ENCODE measurements at places on chromosomes 2 and 18.

DNA sequence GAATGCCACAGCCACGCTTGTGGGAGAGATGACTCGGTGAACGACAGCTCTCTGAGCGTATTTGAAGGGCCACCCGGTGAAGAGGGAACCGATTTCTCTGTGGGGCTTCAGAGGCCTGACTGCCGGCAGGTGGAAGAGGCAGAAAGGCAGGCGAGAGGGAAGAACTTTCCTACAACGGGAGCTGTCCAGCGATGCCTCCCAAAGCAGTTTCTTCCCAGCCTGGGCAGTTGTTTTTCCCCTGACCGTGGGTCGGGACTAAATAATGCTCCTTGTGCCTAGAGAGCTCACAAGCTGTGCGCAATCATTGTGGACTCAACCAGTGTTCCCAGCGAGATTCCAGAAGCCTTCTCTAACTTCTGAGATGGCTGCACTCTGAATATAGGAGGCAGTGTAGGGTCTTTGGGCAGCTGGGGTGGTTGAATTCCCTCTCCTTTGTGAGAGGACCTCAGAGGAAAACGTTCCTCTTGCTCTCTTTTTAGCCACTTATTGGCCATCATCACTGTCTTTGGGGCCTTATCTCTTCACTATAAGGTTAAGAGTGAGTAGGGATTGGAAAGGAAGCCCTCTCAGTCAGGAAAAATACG, 710 bp downstream of the SEC11C start:
- peak; percentile 77 for DNase-seq

GRCh38 chr18:63192126-63192884, 127.3 kb downstream of the BCL2 start:
- no peak for DNase-seq

- no peak for DNase-seq
Measured at GRCh38 chr18:21484851-21485636, 115.5 kb downstream of the ESCO1 start.

- peak; percentile 82 for DNase-seq
Measured at GRCh38 chr2:219058541-219059374, 2.0 kb downstream of the IHH start.

- no peak for DNase-seq
Measured at GRCh38 chr2:100625717-100626116, 62.9 kb downstream of the PDCL3 start.

DNA sequence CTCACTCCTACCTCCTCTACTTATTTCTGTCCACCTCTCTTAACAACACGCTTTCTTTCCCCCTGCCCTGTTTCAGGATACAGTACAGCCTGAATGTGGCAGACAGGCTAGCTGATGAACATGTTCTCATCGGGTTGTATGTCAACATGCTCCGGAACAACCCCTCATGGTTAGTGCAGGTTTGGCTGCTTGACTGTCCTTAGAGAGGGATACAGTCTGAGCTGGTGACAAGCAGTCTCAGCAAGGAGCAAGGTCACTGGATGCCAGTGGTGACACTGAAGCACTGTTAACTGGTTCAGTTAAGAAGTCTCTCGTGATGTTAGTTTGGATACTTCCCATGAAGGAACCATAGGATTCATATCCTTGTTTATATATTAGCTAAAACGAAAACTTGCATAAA, 128.6 kb downstream of the DTNA start:
- DNase-seq, result no peak

GRCh38 chr18:58163004-58163590, 119.1 kb downstream of the NEDD4L start:
- no peak for DNase-seq

- no peak for DNase-seq
Measured at GRCh38 chr2:168700615-168701245, 101.7 kb upstream of the NOSTRIN start.

GRCh38 chr2:131039908-131040660, 53.2 kb downstream of the FAM168B start:
- peak; percentile 44 for DNase-seq

DNA sequence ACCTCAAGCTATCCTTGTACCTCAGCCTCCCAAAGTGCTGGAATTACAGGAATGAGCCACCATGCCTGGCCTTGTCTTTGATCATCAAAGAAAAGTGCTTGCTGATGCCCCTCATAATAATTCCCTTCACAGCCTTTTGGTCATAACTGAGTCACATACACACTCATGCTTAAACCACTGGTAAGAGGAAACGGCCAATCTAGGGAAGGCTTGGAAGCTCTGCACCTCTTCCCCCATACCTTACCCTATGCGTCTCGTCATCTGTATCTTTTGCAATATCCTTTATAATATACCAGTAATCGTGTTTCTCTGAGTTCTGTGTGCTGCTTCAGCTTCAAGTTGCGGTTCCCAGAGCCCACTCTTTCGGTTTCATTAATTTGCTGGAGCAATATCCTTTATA, 4.8 kb upstream of the RNF138 start:
- DNase-seq, result no peak

GRCh38 chr18:67310826-67311225, 205.7 kb downstream of the DSEL start:
- no peak for DNase-seq

- DNase-seq, result peak; percentile 63
Measured at GRCh38 chr2:171598713-171599319, 76.5 kb downstream of the CYBRD1 start.

- no peak for DNase-seq
Measured at GRCh38 chr18:37299471-37300304, 265.9 kb downstream of the CELF4 start.

DNA sequence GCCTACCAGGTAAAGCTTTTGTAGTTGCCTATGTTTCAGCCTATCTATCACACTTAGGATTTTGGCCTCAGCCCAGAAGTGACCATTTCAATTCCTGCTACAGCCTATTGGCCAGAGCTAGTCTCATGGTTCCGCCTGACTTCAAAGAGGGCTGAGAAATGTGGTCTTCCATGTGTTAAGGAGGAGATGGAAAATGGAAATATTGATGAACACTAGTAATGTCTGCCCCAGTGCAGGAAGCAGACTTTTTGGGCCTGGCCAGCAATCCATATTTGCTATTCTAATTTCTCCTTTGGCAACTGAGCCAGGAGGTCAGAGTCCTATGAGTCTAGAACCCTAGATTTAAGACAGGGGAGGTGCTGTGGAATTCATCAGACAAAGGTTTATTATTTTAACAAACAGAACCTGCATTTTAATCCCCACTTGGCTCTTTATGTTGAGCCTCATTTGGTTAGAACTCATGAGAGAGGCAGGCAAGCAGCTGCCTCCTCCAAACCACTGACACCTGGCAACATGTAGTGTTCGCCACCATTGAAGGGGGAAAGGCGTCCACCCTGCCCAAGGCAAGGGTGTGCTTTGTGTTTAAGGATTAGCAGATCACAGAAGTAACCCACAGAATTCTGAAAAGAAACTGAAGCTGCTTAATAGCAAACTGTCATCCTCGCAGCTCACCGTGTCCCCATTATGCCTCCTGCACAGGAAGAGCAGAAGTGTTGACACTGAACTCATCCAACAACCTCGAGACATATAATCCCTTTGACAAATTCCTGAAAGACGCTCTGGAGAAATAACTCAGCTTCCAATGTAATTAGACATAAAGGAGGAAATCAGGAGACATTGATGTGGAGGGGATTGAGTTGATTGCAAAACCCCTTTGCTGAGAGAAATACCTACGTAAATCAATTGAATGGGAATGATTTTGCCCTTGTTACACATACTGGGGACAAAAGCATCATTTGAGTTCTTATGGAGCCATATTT, 47.7 kb upstream of the SCG2 start:
- DNase-seq, result no peak

- no peak for DNase-seq
Measured at GRCh38 chr2:146734042-146734820, 1110.6 kb upstream of the ACVR2A start.

GRCh38 chr2:234363647-234364294, 133.1 kb downstream of the ARL4C start:
- peak; percentile 67 for DNase-seq

DNA sequence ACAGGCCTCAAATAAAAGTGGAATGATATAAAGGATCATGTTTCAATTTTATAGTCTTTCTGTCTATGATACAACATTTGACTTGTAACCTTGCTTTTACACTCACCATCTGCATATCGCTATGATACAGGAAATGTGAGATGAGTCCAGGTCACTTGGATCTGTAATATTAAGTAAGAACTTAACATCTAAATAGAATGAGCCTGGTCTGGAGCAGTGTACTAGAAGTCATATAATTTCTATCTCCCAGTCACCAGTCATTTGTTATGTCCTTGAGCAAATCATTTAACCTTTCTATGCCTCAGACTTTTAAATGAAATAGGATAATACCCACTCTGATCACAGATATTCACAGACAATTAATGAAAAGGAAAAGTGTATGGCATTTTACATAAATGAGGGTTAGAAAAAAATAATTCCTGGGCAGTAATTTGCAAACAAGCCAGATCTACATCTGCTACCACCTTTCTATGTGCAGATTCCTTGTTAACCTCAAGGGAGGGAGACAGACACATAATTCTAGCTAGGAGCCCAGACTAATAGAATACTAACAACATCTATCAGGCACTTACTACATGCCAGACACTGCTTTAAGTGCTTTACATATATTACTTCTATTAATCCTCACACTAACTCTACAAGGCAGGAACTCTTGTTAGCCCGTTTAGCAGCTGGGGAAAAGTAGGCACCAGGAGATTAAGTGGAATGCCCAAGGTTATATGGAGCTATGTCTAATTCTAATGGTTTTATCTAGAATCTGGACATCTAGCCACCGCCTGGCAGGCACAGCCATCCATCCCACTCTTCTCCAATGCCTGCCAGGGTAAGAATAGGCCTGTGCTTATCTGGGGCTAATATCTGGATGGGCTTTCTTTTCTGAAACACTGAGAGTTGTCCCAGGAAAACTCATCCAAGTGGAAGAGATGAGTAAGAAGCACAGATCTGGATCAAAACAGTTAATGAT, 313.6 kb upstream of the CDH20 start:
- DNase-seq, result no peak

DNA sequence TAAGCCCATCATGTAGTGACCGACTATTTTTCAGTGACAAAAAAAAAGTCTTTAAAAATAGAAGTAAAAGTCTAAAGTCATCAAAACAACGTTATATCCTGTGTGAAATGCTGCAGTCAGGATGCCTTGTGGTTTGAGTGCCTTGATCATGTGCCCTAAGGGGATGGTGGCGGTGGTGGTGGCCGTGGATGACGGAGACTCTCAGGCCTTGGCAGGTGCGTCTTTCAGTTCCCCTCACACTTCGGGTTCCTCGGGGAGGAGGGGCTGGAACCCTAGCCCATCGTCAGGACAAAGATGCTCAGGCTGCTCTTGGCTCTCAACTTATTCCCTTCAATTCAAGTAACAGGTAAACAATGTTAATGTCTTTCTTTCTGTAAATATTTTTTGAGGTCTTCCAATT, at the start of gene CD28:
Gene CD28 (plus strand): TSS at position 237 of the 400 bp plus-strand sequence. CDS start 58 bp downstream, at position 295.
- no peak for DNase-seq

GRCh38 chr2:16429002-16429401, 236.6 kb downstream of the CYRIA start:
- DNase-seq, result no peak

DNA sequence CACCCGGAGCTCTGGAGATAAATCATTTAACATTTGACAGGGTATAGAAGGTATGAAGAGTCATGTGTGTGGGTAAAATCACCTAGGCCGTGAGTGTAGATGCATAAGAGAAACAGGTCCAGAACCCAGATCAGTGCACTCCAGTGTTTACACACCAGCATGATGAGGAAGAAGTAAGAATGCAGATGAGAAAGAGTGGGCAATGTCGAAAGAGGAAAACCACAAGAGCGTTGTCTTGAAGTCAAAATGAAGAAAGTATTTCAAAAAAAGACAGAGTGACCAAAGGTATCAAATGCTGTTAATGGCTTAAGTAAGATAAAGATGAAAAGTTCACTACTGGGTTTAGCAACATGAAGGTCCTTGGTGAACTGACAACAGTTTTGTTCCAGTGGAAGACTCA, 32.0 kb upstream of the PLB1 start:
- DNase-seq, result no peak

DNA sequence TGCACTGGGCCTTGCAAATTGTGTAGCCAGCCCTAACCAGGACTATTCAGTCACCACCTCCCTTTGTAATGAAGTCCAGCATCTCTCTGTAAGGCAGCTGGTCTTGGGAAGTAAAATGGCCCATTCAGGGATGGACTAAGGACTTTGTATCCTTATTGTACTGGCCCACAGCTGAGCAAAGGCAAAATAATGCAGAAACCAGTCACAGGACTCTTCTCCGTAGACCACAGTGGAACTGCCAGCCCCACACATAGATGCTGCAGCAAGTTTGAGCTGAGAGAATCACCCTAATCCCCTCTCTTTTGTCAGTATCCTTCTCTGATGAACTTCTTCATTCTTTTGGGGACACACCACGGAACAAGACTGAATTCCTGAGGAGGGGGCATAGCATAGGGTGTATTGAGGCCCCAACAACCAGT, 73.6 kb upstream of the RTN4 start:
- no peak for DNase-seq

- no peak for DNase-seq
Measured at GRCh38 chr2:65344689-65345088, 87.7 kb downstream of the SPRED2 start.

GRCh38 chr2:43509886-43510285, 86.0 kb downstream of the THADA start:
- DNase-seq, result no peak

DNA sequence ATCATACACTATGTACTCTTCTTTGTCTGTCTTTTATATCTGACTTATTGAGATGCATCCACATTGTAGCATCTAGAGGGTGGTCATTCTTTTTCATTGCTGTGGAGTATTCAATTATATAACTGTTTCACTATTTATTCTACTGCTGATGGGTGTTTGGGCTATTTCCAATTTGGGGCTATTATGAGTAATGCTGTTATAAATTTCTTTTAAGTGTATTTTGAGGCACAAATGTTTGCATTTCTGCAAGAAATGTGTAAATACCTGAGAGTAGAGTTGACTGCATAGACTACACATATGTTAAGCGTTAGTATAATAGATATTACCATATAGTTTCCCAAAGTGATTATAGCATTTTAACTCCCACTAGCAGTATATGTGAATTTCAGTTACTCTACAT, 26.9 kb upstream of the PPP1R1C start:
- DNase-seq, result no peak

DNA sequence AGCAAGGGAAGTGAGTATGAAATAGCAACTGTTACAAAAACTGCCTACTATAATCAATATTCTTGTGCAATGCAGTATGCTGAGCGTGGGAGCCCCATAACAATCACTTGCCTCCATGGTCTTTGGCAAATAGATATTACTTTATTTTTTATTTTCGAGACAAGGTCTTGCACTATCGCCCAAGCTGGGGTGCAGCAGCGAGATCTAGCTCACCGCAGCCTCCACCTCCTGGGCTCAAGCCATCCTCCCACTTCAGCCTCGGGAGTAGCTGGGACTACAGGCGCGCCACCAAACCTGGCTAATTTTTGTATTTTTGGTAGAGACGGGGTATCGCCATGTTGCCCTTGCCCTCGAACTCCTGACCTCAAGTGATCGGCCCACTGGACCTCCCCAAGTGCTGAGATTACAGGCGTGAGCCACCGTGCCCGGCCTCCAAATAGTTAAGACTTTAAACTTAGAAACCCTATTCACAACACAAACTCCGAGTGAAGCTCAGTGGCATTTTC, 1.2 kb upstream of the CCNT2 start:
- peak; percentile 63 for DNase-seq

GRCh38 chr2:217076657-217077232, 216.9 kb upstream of the TNP1 start:
- peak; percentile 11 for DNase-seq

Data from endodermal cell (in vitro differentiated cells).